ENCODE measurements at places on chromosomes 12 and 14.

- no peak for DNase-seq
Measured at GRCh38 chr12:31031951-31032335, 41.7 kb upstream of the DDX11 start.

DNA sequence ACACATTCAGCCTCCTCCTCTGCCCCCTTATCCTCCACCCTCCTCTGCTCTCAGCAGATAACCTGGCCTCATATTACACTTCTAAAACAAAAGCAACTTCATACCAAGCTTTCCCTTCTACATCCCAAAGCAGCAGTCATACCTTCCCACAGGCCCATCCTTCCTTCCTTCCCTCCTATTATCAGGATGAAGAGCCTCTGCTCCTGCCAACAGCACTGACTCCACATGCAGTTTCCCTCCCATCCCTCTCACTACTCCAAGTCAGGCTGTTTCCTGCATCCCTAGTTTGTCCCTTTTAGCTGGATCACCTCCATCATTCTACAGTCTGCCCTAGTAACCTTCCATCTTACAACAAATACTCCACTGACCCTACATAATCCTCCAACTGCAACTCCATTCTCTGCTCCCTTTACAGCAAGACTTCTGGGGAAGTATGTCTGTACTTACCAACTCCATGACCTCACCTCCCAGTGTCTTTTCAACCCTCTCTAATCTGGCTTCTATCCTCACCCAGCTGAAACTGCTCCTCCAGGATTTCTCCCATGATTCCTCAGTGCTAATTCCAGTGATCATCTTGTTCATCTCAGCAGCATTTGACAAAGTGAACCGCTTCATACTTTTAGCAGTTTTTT, 4.9 kb upstream of the YEATS4 start:
- DNase-seq = no peak

- peak; percentile 75 for DNase-seq
Measured at GRCh38 chr12:989751-990660, 1.0 kb upstream of the ERC1 start.

DNA sequence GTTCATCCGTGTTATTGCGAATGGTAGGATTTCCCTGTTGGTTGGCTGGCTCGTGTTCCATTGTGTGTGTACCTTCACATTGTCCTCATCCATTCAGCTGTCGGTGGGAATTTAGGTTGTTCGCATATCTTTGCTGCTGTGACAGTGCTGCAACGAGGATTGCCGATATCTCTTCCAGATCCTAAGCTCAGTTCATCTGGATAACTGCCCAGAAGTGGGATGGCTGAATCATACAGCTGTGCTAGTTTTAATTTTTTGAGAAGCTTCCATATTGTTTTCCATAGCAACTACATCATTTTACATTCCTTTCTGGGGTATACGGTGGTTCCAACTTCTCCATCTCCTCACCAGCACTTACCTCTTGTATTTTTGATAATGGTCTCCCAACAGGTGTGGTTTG, 292.8 kb upstream of the SFSWAP start:
- no peak for DNase-seq

Measured in T47D (cell line).